ENCODE measurements at places on chromosomes 6 and 20.
A peak's percentile ranks its signal among the peaks of the same experiment; 100 is the strongest.

GRCh38 chr6:27096834-27097511 lies 150.5 kb upstream of the PRSS16 start:
- no peak for DNase-seq

- DNase-seq: no peak
Measured at GRCh38 chr20:25622450-25623224, 1.2 kb downstream of the NANP start.

GRCh38 chr6:31585491-31585890 lies 586 bp upstream of the LST1 start:
- peak; percentile 67 for DNase-seq

DNA sequence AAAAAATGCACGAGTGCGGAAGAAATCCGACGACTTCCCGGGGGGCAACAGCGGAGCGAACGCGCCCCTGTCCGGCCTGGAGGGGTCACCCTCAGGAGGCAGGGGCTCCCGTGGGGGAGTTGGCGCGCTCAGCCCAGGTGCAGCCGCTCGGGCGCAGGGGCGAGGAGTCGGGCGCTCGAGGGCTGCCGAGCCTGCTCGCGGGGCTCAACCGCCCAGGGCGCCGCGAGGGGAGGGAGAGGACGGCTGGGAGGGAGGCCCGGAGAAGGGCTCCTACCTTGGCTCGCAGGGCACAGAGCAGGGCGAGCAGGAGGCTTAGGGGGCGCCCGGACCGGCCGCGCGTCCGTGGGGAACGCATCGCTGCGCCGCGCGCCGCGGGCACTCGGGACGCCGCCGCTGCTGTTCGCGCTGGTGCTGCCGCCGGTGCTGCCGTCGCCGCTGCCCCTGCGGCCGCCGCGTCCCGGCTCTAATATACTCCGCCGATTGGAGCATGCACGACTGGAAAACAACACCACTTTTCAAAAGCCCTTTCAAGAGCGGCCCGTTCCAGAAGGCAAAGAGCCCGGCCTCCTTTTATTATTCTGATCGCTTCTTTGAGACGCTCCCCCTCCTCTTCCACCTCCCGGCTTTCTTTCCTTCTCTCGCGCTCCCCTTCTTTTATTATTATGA lies 490 bp downstream of the JAG1 start:
- DNase-seq: no peak

DNA sequence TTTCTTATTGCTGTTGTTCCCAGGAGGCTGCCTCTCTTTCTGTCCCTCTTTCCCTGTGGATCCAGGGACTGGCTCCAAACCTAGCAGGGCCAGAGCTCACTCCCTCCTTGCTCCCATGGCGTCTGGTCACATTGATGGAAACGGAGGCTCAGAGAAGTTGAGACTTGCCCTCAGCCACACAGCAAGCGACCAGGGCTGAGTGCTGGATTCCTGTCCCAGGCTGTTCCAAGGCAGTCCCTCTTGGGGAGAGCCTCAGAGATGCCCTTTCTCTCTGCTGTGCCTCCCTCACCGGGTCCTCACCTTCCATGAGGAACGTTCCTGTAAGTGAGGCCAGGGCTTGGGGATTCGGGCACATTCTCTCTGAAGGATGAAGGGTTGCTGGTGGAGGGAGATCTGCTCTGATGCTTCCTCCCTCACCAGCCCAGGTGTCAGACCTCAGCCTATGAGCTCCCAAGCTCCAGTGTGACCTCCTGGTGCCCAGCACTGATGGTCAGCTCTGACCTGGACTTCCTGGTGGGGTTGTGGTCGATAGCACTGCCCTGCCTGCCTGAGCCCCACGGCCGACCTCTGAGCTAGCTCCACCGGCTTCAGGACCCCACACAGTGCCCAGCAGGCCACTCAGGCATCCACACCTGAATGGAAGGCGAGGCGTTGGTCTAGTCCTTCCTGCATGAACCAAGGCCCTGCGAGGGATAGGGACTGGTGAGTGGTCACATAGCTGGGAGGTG lies 26.8 kb downstream of the SUN5 start:
- no peak for DNase-seq

DNA sequence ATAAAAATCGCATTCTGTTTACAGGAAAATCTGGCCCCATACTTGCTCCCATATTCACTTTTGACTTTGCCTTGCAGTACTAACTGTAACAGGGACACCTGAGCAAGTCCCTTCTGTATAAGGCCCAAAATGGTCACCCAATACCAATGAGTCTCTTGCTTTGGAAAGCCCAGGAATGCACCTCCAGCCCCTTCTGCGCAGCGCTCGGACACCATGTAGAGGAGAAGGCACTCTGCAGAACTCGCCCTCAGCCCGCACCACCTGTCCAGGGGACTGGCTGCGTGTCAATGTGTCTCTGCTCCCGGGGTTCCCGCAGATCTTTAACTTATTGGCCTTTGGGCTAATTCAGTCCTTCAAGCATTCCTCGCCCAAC lies 746 bp upstream of the PRND start:
- no peak for DNase-seq

DNA sequence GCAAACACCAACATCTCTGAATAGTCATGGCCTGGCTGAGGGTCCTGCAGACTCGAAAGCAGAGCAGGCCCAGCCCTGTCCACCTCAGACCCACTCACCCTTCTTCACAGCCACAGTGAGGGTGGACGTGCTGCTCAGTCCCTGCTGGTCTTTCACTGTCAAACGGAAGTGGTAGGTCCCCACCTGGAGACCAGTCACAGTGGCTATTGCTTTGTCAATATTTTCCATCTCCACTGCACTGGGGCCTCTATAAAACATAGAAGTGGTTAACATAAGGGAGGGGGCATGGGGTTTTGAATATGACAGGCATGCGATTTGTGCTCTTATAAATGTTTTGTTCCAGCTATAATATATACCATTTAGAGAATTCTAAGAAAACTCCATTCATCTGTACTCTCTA lies 73.9 kb downstream of the ALDH5A1 start:
- no peak for DNase-seq

DNA sequence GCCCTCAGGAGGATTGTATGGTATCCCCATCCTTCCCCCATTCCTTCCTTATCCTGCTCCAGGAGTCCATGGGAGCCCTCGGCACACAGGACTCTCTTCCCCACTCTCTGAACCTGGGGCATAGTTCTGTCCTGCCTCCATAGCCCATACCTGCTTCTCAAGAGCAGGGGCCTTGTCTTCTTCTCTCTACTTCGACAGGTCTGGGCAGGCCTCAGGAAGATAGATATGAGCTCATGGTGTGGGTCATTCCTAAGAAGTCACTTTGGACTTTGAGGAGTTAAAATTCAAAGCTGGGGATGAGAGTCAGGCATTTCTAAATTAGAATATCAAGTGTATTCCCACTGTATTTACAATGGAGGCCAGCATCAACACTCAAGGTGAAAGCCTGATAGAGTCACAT lies 8.4 kb upstream of the ADA start:
- DNase-seq: no peak

DNA sequence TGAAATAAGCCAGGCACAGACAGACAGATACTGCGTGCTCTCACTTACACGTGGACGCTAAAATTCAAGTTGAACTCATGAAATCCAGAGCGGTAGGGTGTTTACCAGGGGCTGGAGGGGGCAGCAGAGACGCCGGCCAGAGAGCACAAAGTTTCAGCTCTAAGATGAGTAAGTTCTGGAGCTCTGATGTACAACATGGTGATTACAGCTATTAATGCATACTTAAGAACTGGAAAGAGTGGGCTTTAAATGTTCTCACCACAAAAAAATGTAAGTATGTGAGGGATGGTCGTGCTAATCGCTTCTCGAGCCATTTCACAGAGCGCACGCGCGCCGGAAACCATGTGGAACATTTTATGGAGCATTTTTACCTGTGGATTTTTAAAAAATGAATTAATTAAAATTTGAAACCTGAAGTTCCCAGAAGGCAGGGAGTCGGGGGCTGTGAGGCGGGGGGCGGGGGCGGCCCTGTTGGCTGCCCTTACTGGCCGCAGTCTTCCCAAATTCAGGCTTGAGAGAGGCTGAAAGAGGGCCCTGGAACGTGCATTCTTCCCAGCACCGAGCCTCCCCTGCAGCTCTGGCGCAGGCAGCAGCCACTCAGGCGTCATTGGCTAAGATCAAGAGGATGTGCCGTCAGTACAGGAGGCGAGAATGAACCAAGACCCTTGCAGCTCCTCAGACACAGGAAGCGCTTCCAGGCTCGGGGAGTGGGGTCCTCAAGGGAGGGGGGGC lies 8.5 kb upstream of the SLCO4A1 start:
- DNase-seq: no peak

- DNase-seq: no peak
Measured at GRCh38 chr6:157143890-157144798, 179.2 kb downstream of the TMEM242 start.

- DNase-seq: no peak
Measured at GRCh38 chr6:39791311-39791710, 865 bp upstream of the DAAM2 start.
